ENCODE measurements at places on chromosomes 4 and X.

- no peak for DNase-seq
These were observed 5.5 kb downstream of the TMEM131L start for GRCh38 chr4:153471698-153472093.

DNA sequence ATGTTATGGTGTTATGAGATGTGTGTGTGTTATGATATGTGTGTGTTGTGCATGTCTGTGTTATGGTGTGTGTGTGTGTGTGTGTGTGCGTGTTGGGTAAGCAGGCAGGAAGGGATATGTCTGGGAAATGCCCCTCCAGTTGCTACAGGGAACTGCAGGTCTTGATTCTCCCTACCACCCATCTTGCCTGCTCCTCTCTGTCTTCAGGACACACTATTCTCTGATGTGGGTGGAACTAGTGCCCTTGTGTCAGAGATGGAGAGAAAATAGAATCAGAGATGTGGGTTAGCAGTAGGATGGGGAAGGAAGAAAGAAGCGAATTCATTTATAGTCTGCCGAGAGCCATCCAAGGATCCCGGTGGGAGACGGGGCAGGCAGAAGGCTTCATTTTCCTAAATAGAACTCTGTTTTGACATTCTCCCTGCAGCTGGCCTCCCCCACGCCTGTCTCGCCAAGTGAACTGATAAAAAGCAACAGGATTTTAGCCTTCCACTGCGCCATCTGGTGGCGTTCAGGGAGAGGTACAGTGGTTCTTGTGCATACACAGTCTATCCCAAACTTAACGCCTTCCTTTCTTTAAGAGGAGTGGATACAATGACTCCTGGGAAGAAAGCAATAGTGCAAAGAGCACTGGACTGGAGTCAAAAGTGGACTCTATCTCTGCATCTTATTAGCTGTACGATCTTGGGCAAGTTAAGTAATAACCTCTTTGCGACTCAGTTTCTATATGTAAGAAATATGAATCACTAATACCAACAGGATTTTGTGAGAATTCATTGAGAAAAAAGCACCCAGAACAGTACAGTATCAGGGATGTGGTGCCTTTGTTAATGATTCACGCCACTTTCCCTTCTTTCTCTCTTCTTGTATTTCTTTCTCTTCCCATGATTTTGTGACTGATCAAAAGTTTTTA lies 14.1 kb upstream of the MGST2 start:
- peak; percentile 40 for DNase-seq

- no peak for DNase-seq
These were observed 1.5 kb downstream of the TMEM271 start for GRCh38 chr4:574346-575161.

GRCh38 chr4:120775431-120775830 lies 147.1 kb downstream of the PRDM5 start:
- DNase-seq, result no peak

DNA sequence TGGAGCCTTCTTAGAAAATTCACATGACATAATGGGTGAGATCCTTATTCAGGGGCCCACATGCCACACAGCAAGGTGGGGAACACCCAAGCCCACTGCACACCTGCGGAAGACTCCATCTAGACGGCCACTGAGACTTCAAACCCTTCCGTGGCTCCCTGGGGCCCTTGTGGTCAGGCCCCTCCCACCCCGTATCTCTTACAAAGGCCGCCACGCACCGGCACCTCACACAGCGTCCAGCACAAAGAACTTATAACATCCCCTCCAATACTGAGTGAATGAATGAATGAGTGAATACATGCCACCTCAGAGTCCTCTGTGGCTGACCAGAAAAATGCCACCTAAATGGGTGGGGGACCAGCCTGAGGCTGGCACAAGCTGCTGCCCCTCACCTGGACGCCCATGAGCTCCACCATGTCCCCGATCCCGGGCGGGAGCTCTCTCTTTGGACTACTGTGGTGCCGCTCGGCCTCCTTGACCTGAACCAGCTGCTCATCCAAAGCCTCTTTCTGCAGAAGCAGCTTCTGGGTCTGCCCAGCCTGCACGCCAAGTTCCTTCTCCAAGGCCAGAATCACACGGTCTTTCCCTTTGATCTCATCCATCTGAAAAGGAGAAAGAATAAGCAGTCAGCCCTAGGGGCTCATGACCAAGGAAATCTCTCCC lies 66.9 kb upstream of the C4orf50 start:
- DNase-seq, result no peak

DNA sequence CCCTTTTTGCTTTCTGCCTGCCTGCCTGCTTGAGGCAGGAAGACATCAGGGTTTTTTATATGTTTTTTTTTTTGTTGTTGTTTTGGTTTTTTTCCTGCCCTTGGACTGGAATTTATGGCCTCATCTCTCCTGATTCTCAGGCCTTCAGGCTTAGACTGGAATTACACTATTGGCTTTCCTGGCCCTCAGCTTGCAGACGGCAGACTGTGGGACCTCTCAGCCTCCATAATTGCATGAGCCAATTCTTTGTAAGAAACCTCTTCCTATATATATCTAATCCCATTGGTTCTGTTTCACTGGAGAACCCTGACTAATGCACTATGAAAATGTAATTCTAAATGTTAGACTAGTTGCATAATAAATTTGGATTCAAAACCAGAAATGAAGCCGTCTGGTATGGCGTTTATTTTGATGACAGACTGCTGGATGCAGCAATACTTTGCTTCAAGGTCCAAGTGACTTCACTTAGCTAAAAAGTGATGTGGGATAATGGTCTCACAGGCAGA lies 59.0 kb downstream of the SEL1L3 start:
- DNase-seq, result no peak

GRCh38 chr4:127975121-127975770 lies 10.0 kb downstream of the ABHD18 start:
- DNase-seq, result no peak

- no peak for DNase-seq
These were observed 316.1 kb upstream of the ZFP42 start for GRCh38 chr4:187679450-187679849.

GRCh38 chr4:80419946-80420345 lies 84.4 kb downstream of the CFAP299 start:
- no peak for DNase-seq
